Esophagus squamous epithelium (tissue), 5 donors: ENCODE measurements at places on chromosomes 4 and X. TPM values are rescaled to one million over a fixed set of nuclear protein-coding genes. Genes with fewer than 3 reads are reported as not detected.

Gene AMBN
- total RNA-seq = not detected

Gene TRIML2
- not detected for total RNA-seq

Gene FABP2
- total RNA-seq = not detected

Gene PNMA5
- not detected for total RNA-seq

Gene PLP1
- total RNA-seq = 0.19 TPM

Gene TEC
- 8.6 TPM for total RNA-seq

Gene SLC9A6
- 22.0 TPM for total RNA-seq

Gene HAND2
- 3.8 TPM for total RNA-seq

Gene BEX4
- 34.2 TPM for total RNA-seq

- H3K36me3 ChIP-seq = no peaks in the 10 kb centered on the region
- no peak overlapping the region for H3K4me3 ChIP-seq
- no peak overlapping the region for H3K27ac ChIP-seq
These were observed 76.9 kb upstream of the EXOC1L start for GRCh38 chr4:55742655-55743202.

DNA sequence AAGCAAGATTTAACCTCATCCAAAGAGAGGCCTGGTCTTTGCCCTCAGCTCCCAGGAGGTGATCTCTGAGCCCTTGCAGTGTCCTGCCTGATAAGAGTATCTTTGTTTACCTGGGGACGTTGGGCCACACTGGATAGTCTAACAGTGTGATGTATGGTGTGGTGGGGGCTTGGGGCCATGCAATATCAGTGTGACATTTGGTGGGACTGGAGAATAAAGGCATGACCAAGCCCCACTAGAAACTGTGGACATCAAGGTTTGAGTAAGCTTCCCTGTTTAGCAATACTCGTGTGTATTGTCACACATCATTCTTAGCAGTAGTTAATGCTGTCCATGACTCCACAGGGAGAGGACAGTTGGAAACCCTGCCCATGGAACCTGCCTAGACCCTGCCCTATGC, 34.4 kb downstream of the BBS12 start:
- no peaks in the 10 kb centered on the region for H3K36me3 ChIP-seq
- H3K4me1 ChIP-seq = peaks cover 8% of the 10 kb centered on the region
- DNase-seq = no peak
- no peak overlapping the region for H3K4me3 ChIP-seq
- H3K27me3 ChIP-seq = no peaks in the 10 kb centered on the region
- H3K27ac ChIP-seq = no peak overlapping the region

- no peak overlapping the region for H3K4me3 ChIP-seq
- no peak overlapping the region for H3K27ac ChIP-seq
- no peaks in the 10 kb centered on the region for H3K27me3 ChIP-seq
- H3K36me3 ChIP-seq = no peaks in the 10 kb centered on the region
- H3K4me1 ChIP-seq = no peaks in the 10 kb centered on the region
These were observed 78.5 kb upstream of the ANK2 start for GRCh38 chr4:112970903-112971302.

GRCh38 chrX:8075636-8076035, 95.4 kb downstream of the VCX2 start:
- no peaks in the 10 kb centered on the region for H3K4me1 ChIP-seq
- no peak for DNase-seq
- H3K27ac ChIP-seq = no peak overlapping the region

GRCh38 chrX:135651647-135652295, 61.7 kb upstream of the CT45A1 start:
- DNase-seq = no peak
- no peak overlapping the region for H3K27ac ChIP-seq
- no peak overlapping the region for H3K4me3 ChIP-seq
- no peaks in the 10 kb centered on the region for H3K36me3 ChIP-seq
- no peaks in the 10 kb centered on the region for H3K4me1 ChIP-seq

DNA sequence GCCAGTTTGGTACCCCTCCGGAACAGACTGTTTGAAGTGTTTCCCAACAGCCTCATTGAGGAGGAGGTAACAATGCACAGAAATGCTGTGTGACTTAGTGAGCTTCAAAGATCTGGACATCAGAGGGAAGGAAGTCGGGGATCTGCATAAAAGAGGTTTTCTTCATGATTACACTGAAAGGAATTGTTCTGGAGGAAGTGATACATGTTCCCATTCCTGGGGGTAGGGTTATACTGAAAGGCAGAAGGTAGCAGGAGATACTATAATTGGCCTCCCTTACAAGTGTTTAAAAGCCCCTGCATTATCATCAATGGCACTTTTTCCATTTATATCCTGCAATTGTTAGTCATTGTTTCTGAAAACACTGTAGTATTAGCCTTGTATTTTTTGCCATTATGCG, 94.0 kb upstream of the DKK2 start:
- H3K27ac ChIP-seq = no peak overlapping the region
- no peak overlapping the region for H3K4me3 ChIP-seq
- no peak for DNase-seq
- no peaks in the 10 kb centered on the region for H3K36me3 ChIP-seq

- H3K27ac ChIP-seq = no peak overlapping the region
- H3K4me3 ChIP-seq = no peak overlapping the region
- H3K36me3 ChIP-seq = no peaks in the 10 kb centered on the region
- no peak for DNase-seq
These were observed 501.8 kb downstream of the BCOR start for GRCh38 chrX:39595977-39596376.

DNA sequence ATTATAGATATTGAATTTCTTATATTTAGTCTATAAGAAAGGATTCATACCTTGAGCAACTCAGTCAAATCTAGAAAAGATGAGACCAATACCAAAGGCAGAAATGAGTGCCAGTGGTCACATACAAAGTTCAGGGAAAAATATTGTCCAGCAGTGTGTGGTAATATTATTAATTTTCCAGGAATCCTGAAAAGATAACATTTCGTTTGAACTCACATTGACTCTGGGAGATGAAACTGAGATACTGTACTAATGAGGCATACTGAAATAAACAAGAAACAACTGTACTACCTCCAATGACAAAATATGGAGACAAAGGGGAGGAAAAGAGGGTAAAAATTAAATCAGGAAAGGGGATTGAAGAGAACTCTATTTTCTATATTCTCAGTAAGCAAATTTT, 212.4 kb downstream of the TRAM1L1 start:
- DNase-seq = no peak
- H3K36me3 ChIP-seq = no peaks in the 10 kb centered on the region
- no peaks in the 10 kb centered on the region for H3K4me1 ChIP-seq
- H3K4me3 ChIP-seq = no peak overlapping the region
- H3K27me3 ChIP-seq = no peaks in the 10 kb centered on the region

- DNase-seq = no peak
- H3K4me3 ChIP-seq = no peak overlapping the region
- no peaks in the 10 kb centered on the region for H3K27me3 ChIP-seq
- no peaks in the 10 kb centered on the region for H3K4me1 ChIP-seq
These were observed 1057.0 kb upstream of the SLIT2 start for GRCh38 chr4:19194672-19195071.

DNA sequence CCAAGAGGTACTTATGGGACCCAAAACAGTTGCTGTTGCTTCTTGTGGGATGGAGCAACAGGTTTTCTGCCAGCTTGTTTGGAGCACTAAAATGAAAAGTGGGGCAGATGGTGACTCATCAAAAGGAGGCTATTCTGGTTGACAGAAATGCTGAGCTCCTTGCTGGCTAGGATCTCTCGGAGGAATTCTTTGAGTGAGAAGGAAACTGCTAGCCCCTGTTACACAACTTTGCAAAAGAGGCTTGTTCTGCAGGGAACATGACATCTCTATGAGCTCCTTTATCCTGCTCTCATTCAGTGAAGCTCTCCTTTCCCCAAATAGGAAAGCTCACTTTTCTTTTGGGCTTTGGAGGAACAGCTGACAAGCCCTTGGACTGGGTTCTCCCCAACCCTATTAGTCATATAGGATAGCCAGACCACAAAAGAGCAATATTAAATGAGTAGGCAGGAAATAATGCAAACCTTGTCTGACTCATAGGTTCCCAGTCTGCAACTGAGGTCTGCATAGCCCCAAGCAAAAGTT, 108.3 kb downstream of the CDS1 start:
- H3K4me3 ChIP-seq = no peak overlapping the region
- no peak for DNase-seq
- H3K27me3 ChIP-seq = no peaks in the 10 kb centered on the region

GRCh38 chr4:106478152-106478551, 109.6 kb upstream of the GIMD1 start:
- H3K27ac ChIP-seq = no peak overlapping the region
- no peak overlapping the region for H3K4me3 ChIP-seq
- H3K27me3 ChIP-seq = no peaks in the 10 kb centered on the region
- H3K36me3 ChIP-seq = no peaks in the 10 kb centered on the region

DNA sequence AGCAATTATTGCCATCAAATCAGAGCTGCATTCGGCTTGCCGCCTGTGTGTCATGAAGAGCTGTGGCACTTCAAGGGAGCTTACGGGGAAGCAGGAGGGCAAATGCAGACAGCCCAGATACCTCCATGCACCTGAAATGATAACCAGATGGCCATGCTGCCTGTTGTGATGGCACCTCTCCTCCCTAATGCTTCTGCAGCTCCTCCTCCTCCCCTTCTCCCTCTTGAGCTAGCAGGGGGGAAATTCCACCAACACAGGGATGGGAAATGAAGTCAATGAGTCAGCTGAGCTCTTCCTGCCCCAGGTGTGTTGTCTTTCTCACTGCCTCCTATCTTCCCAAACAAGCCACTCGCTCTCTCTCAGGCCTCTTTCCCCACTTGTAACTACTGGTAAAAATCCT, 565.0 kb downstream of the BCOR start:
- DNase-seq = no peak
- H3K4me1 ChIP-seq = no peaks in the 10 kb centered on the region
- H3K27me3 ChIP-seq = no peaks in the 10 kb centered on the region

GRCh38 chr4:88690355-88690754, 7.3 kb downstream of the NAP1L5 start:
- no peak overlapping the region for H3K27ac ChIP-seq
- no peaks in the 10 kb centered on the region for H3K4me1 ChIP-seq
- H3K27me3 ChIP-seq = no peaks in the 10 kb centered on the region
- H3K4me3 ChIP-seq = no peak overlapping the region

DNA sequence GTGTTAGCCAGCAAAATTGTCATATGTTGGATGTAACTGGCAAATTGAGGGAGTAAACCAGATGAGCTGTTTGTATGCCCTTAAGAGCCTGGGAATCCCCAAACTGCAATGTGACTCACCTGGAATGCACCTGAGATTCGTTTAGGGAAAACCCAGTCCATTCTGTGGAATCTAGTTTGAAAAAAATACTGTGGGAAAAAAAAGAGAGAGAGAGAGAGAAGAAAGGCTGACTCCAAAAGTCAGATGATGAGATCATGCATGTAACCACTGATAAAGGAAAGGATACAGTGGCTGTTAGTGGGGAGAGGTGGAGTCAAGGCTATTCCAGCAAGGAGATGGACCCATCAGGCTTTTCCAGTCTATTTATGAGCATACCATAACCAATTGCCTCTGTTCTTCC, 48.5 kb downstream of the SLC9A7 start:
- no peaks in the 10 kb centered on the region for H3K27me3 ChIP-seq
- no peak overlapping the region for H3K4me3 ChIP-seq
- H3K36me3 ChIP-seq = no peaks in the 10 kb centered on the region
